AML-193 (cell line): ENCODE measurements at places on chromosomes 13 and 19.

GRCh38 chr19:36564391-36564790 lies 8.7 kb downstream of the ZNF529 start:
- no peak for DNase-seq

- no peak for DNase-seq
These were observed 28.3 kb downstream of the PIP5K1C start for GRCh38 chr19:3671680-3672574.

- DNase-seq = peak; percentile 18
These were observed 153.9 kb downstream of the DACH1 start for GRCh38 chr13:71712988-71713653.

GRCh38 chr13:103218253-103218652 lies 152.0 kb upstream of the SLC10A2 start:
- DNase-seq = no peak

- DNase-seq = no peak
These were observed 105.8 kb downstream of the SOX1 start for GRCh38 chr13:112172641-112173251.

- DNase-seq = no peak
These were observed 16.3 kb downstream of the S1PR2 start for GRCh38 chr19:10214784-10215183.

- DNase-seq = no peak
These were observed 9.3 kb downstream of the ZIC5 start for GRCh38 chr13:99962242-99962641.

DNA sequence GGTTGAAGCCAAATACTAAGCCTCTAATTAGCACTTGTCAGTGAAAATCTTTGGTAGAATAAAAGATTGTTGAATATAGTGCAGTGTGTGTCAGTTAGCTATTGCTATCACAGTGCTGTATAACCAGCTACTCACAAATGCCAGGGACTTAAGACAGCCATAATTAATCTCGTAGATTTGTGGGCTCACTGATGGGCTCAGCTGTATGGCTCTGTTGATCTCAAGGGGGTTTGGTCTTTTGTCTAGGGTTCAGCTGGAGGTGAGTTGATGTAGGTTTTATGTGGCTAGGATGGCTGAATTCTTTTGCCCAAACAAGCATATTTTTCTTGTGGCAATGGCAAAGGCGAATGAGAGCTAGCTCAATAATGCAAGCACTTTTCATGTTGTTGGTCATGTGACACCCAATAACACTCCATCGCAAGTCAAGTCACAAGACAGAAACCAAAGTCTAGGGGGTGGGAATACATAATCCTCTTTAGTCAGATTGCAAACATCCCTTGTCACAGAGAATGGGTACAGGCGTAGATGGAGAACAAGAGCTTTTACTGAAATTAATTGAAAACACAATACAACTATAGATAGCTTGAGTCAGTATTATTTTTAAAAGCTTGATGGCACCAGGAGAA lies 121.7 kb upstream of the EDNRB start:
- DNase-seq = no peak

- DNase-seq = no peak
These were observed 44.6 kb downstream of the GJA3 start for GRCh38 chr13:20116213-20116612.

DNA sequence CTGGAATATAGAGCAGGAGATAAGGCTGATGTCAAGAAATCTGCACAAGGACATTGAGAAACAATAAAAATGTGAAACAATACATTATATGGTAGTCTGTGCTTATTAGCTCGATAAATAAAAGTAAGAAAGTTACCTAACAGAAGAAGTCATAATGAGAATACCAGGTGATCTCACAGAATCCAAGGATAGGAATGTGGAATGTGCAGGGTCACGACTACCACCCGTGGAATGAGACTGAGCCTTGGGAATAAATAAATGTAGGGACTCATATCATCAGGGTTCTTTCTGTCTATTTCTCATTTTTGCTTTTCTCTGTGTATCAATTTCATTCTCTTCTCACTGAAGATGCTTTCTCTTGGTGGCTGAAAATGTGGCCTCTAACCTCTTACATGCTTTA lies 26.0 kb upstream of the KBTBD7 start:
- DNase-seq = no peak

DNA sequence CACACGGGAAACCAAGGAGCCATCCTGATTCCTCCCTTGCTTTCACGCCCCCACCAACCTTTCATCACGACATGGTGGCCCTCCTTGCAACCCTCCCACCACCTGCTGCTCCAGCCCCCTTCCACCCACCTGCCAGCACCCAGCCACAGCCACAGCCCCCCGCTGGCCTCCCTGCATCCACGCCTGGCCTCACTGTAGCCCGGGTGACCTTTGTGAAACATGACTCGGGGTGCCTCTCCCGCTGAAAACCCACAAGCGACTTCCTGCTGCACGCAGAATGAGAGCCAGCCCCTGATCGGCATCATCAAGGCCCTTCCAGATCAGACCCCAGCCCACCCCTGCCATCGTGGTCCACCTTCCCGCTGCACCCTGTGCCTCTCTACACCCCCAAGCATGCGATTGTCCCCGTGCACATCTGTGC lies 14.9 kb downstream of the POP4 start:
- DNase-seq = no peak
